ENCODE measurements at places on chromosomes 1 and 21. TPM values are rescaled to one million over a fixed set of nuclear protein-coding genes. Genes with fewer than 3 reads are reported as not detected.

ANGPTL7 gene
- 2.9 TPM for total RNA-seq

LENEP gene
- not detected for total RNA-seq

L1TD1 gene
- not detected for total RNA-seq

PRAMEF27 gene
- total RNA-seq: not detected
